ENCODE measurements at places on chromosomes 13 and 19.

- peak; percentile 50 for DNase-seq
These were observed 3.3 kb upstream of the RGL3 start for GRCh38 chr19:11422163-11423065.

DNA sequence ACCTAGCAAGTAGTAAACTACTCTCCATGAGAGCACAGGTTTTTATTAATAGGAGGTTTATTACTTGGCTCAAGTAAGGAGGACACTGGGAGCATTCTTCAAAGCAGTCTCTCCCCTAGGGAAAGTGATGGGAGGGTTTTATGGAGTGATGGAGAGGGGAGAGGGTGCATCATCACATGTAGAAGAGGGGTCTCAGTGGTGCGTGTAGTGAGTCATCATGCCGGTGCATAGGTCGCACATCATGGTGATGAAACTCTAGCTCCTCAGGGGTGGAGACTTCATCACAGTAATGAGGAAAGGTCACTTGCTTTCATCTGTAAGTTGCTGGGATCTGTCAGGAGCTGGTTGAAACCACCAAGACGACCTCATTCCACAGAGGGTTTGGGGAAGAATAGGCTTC lies 210.8 kb upstream of the UBL3 start:
- no peak for DNase-seq

GRCh38 chr19:45352062-45352461 lies 11.5 kb downstream of the KLC3 start:
- no peak for DNase-seq

DNA sequence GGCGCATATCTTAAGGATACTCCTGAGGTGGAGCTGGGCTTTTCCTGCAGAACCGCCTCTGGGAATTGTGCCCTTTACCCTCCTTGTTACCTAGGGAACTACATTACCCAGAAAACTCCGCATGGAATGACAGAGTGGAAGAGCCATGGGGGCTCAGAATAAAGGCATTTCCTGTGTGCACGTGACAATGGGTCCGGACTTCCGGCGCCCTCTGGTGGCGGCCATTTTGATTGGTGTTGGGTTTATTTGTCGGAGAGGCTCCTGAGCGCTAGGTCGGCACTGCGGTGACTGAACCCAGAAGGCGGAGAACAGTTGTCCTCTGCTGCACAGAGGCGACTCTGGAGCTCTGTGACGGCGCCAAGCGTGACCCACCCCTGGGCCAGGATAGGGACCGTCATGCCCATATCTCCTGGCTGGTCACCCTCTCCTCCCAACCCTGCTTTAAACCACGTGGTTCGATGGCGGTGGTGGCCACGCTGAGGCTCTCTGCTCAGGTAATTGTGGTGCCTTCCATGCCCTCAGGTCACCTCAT lies at the start of gene ZNF587B:
ZNF587B (plus strand) TSS at position 229 of the 532 bp plus-strand sequence; CDS start at position 459, 230 bp downstream.
- no peak for DNase-seq

All from GM12864 (cell line).